Mammary microvascular endothelial cell (primary cell): ENCODE measurements at places on chromosomes 3 and 15. TPM values are rescaled to one million over a fixed set of nuclear protein-coding genes. Genes with fewer than 3 reads are reported as not detected.

Gene DNASE1L3
- total RNA-seq: 1.3 and 1.5 TPM in 2 replicates

Gene MYO5A
- total RNA-seq: 85.3 and 89.0 TPM in 2 replicates

Gene ZIC4
- total RNA-seq: not detected in 2 replicates

Gene LMAN1L
- not detected in 2 replicates for total RNA-seq

Gene CAMK2N2
- total RNA-seq: not detected in 2 replicates

Gene DYNC1LI1
- 50.0 and 51.1 TPM in 2 replicates for total RNA-seq

Gene PCSK6
- 4.3 and 6.0 TPM in 2 replicates for total RNA-seq

Gene CCDC80
- total RNA-seq: 5.4 and 6.0 TPM in 2 replicates

Gene SPSB4
- total RNA-seq: not detected in 2 replicates

Gene CD200R1
- not detected in 2 replicates for total RNA-seq

Gene MESP2
- not detected in 2 replicates for total RNA-seq

Gene STRC
- not detected in 2 replicates for total RNA-seq

Gene CELF6
- total RNA-seq: 0.13 TPM in 1 of 2 replicates, not detected in the other

Gene TOPBP1
- total RNA-seq: 32.1 and 42.2 TPM in 2 replicates

Gene EXOSC7
- 46.8 and 53.3 TPM in 2 replicates for total RNA-seq

Gene SLC12A1
- total RNA-seq: not detected in 2 replicates

Gene CD200R1L
- not detected in 2 replicates for total RNA-seq

Gene WDR93
- total RNA-seq: not detected in 2 replicates

Gene GOLGA8N
- 0.27 and 0.34 TPM in 2 replicates for total RNA-seq

Gene LYSMD4
- 7.2 and 12.8 TPM in 2 replicates for total RNA-seq

Gene SERINC4
- total RNA-seq: 0.05 TPM in 1 of 2 replicates, not detected in the other

Gene CYP19A1
- not detected in 2 replicates for total RNA-seq

Gene NR2E3
- total RNA-seq: 0.13 TPM in 1 of 2 replicates, not detected in the other

Gene TMEM158
- 3.3 and 3.5 TPM in 2 replicates for total RNA-seq

Gene NPAP1
- total RNA-seq: not detected in 2 replicates

Gene HRH1
- total RNA-seq: 11.2 and 12.3 TPM in 2 replicates

Gene ZNF774
- total RNA-seq: 0.69 and 0.87 TPM in 2 replicates

Gene TRIM71
- total RNA-seq: not detected in 2 replicates
